ENCODE measurements at places on chromosomes 11 and 22. TPM values are rescaled to one million over a fixed set of nuclear protein-coding genes. Genes with fewer than 3 reads are reported as not detected.

Gene SOX10
- 2.4 TPM for total RNA-seq

Gene HBG1
- total RNA-seq, result not detected

Gene PKP3
- total RNA-seq, result 41.7 TPM

DNA sequence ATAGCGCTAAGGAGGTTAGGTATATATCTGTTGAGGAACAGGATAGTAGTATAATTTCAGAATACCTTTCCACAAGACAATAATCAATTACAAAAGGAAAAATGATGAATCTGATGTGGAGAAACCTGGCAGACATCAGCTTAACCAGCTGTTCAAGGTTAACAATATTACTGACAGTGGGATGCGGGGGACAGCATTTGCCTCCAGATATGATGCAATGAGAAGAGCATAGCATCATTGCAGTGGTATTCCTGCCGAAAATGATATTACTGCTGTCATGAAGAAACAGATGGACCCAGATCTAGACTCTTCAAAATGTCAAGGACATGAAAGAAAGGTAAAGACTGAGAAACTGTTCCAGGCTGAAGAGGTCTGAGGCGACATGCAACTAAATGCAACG is 49.7 kb downstream of the RBFOX2 start:
- no peak for DNase-seq

DNA sequence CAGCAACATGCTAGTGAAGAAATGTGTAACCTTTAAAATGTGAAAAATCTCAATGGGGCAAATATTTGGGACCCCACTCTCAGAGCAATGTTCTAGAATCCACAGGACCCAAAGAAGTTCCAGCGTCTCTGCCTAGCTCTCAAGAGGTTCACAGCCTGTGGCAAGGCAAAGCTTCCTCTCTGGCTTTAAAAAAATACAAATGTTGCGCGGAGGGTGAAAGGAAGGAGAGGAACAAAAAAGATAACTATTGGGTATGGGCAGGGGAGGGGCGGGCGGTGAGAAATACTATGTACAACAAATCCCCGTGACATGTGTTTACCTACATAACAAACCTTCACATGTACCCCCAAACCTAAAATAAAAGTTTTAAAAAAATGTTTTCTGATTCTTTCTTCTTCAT is 53.6 kb downstream of the PITPNB start:
- no peak for DNase-seq
